Naive thymus-derived CD8-positive, alpha-beta T cell (primary cell): ENCODE measurements at places on chromosomes 2 and 18. TPM values are rescaled to one million over a fixed set of nuclear protein-coding genes. Genes with fewer than 3 reads are reported as not detected.

The HOXD12 gene
- total RNA-seq, result not detected

The ANTXR1 gene
- 0.14 TPM for total RNA-seq

DNA sequence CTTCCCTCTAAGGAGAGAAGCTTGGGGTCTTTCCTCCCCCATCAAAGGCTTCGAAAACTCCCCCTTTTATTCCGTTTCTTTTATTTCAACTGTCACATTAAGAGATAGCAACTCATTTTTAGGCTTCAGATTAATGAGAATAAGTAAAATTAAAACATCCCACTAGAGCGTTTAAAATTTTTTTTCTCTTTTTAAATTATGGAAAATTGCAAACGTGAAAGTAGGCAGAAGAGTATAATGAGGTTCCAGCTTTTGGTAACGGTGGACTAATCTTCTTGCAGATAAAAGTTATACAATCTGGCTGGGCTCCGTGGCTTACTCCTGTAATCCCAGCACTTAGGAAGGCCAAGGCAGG lies 21.9 kb upstream of the RMP24 start:
- no peak for DNase-seq

GRCh38 chr2:176189681-176190641 lies 1.5 kb downstream of the HOXD1 start:
- DNase-seq, result no peak

DNA sequence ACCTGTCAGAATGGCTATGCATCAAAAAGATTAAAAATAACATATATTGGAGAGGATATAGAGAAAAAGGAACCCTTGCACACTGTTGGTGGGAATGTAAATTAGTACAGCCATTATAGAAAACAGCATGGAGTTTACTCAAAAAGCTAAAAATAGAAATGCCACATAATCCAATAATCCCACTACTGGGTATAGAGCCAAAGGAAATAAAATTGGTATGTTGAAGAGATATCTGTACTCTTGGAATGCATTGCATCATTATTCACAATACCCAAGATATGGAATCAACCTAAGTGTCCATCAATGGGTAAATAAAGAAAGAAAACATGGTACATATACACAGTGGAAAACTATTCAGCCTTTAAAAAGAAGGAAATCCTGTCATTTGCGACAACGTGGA lies 77.2 kb downstream of the C1D start:
- no peak for DNase-seq
